ENCODE measurements at places on chromosomes 1 and 21. TPM values are rescaled to one million over a fixed set of nuclear protein-coding genes. Genes with fewer than 3 reads are reported as not detected.

The ACTA1 gene
- total RNA-seq = not detected

The EFCAB7 gene
- 11.2 TPM for total RNA-seq

The CA6 gene
- total RNA-seq = not detected

DNA sequence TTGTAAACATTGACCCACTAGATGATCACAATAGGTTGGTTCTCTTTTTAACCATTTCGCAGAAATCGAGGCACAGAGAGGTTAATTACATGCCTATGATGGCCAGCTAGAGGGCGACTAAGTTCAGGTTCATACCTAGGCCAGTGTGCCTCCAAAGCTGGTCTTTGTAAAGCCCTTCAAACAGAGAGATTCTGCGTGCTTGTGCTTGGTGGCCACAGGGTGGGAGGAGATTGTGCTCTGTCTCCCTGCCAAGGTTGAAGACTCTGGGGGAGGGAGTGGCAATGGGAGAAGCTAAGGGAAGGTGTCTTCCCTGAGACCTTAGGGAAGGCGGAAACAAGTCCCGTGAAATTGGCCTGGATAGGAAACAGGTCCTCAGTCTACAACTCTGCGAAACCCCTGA is 59.1 kb upstream of the RBM15 start:
- DNase-seq = no peak

- DNase-seq = no peak
Measured at GRCh38 chr1:193013707-193014106, 45.5 kb downstream of the UCHL5 start.

The OR2T11 gene
- total RNA-seq = 4.9 TPM

- DNase-seq = no peak
Measured at GRCh38 chr21:42031241-42031640, 21.1 kb upstream of the ZBTB21 start.

DNA sequence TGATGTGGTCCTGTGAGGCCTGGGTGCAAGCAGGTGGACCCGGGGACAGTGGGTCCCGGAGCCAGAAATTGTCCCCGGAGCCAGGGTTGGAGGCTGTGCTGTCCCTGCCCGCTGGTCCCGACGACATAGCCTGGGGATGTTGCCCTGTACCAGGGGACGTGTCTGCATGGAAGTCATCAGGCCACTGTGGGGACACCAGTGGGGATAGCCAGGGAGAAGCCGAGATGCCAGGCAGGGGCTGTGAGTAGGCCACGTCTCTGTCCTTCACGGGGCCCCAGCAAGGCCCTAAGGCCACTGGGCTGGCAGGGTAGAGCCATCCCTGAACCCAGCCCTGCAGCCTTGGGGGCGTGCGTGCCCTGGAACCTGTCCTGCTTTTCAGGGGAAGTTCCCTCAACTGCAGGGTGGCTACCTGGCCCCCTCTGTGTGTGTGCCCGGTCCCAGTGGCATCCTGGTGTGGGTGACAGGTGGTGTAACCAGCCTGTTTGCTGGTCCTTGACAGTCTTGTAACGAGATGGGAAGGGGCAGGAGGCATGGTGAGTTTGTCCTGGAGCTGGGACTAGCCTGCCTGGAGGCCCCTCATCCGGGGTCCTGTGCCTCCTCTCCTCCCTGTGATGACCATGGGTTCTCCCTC is 73.2 kb downstream of the OBSCN start:
- DNase-seq = no peak

DNA sequence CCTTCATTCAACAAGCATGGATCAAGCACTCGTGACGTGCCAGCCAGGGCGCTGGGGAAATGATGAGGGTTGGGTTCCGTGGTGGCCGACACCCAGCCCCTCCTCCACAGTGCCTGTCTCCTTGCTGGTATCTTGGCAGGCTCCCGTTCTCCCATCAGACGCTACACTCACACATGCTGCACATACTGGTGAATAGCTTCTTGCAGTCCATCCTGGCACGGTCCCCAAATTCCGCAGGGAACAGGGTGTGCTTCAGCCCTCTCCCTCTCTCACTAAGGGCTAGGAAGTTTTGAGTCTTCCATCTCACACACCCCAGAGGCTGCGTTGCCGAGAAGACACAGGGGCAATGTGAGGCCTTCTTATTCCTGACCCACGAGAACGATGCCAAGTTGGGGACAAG is 10.1 kb upstream of the MEF2D start:
- DNase-seq = no peak

The RHD gene
- total RNA-seq = not detected

The NUDT4B gene
- 2.4 TPM for total RNA-seq

DNA sequence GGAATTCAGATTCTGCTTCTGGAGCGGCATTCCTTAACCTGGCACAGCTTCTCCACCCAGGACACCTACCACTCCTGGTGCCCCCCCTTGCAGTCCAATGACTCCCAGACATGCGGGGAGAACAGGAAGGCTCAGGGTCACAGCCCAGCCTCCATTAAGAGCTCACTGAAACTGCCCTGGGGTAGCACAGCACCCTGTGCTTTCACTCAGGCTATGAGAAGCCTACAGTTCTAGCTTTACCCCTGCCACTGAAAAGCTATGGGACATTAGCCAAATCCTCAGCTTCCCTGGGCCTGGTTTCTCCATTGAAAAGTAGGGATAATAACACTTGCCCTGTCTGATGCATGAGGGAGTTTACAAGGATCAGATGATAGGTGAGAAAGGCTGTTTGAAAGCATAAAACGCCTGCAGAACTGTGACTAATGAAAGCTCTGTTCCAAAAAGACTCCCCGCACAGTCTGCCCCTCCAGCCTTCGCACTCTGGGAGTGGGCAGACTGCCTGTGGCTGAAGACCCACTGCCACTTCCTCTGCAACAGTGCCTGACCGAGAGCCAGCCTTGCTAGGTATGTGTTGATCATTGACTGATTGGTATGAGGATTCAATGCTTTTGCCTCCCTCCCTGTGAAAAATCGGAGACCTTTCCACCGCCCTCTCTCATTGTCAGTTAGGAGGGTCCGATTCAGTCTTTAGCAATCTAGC is 2.7 kb upstream of the CLDN19 start:
- DNase-seq = no peak

GRCh38 chr1:147541672-147542568 is 619 bp downstream of the BCL9 start:
- peak; percentile 19 for DNase-seq

GRCh38 chr1:145906954-145907753 is 2.7 kb downstream of the ITGA10 start:
- DNase-seq = no peak

The SORT1 gene
- total RNA-seq = 0.25 TPM

- no peak for DNase-seq
Measured at GRCh38 chr1:25054526-25055323, 124.6 kb upstream of the RUNX3 start.

The NEGR1 gene
- total RNA-seq = not detected

DNA sequence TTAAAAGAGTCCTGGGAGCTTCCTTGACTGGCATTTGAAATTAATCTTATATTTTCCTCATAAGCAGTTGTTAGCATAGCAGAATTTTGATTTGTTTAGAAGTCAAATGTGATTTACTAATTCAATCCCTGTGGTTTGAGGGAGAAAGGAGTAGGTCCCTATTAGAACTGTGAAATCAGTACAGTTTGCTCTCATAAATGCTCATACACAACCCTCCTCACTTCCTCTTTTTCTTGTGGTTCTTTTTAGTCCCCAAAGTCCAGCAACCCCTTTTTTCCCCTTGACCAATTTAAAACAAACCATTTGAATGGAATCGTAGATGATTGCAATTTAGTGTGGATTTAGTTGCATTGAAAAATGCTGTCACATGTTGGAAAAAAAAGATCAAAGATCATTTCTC is 9.2 kb upstream of the IFI44 start:
- no peak for DNase-seq

The PLA2G2D gene
- total RNA-seq = 1.7 TPM

GRCh38 chr1:109787211-109787844 is 23.6 kb upstream of the EPS8L3 start:
- DNase-seq = no peak

DNA sequence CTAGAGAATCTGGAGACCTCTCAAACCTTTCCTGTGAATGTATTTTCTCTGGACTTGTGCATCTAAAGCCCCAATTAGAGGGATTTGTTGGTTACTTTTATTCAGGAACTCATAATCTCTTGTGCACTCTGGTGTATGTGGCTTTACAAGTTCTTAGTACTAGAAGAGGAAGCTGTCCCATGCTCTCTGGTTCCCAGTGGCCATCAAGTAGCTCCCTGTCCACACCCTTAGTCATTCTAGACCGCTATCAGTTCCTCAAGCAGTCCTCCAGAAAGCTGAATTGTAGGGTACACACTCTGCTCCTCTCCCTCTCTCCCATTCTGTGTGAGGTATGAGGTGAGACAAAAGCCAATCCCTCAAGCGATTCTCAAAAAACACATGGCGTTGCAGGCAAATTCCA is 470.3 kb downstream of the PTPRC start:
- no peak for DNase-seq

GRCh38 chr1:193105821-193106177 is 585 bp upstream of the GLRX2 start:
- no peak for DNase-seq

The CFAP107 gene
- not detected for total RNA-seq

DNA sequence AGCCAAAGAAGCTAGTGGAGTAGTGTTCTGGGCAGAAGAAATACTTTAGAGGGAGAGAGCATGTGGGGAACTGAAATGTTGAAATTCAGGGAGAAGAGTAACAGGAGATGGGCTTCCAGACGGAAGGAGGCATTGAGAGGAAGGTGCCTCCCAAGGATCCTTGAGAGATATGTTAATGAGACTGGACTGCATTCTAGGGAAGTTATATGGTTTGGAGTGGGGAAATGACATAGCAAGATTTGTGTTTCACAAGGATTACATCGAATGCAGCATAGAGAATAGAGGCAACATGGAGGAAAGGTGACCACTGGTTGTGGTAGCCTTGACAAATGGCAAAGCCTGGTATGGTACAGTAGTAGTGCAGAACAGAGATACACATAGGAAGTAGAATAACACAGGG is 160.5 kb upstream of the HMCN1 start:
- no peak for DNase-seq

- DNase-seq = no peak
Measured at GRCh38 chr1:29410476-29410875, 174.2 kb downstream of the PTPRU start.

DNA sequence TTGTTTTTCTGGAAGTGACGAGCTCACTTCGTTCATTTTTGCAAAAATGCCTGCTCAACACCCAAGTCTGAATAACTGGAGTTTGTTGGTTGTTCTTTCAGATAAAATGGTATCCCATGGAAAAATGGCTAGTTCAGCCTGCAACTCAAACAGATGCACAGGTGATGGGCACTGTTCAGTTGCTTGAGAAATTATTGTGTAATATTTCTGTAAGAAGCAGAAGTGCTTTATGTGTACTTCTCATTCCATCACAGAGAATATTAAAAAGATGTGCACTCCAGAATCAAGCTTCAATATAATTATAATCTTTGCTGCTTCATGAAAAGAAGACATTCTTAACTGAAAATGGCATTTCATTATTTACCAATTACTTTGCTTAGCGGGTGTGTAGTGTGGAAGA is 9.1 kb downstream of the SYT2 start:
- DNase-seq = no peak

GRCh38 chr1:150008699-150009098 is 1.8 kb downstream of the OTUD7B start:
- no peak for DNase-seq

GRCh38 chr1:54014009-54014629 is 3.9 kb downstream of the LDLRAD1 start:
- DNase-seq = no peak

The CR1L gene
- total RNA-seq = not detected

GRCh38 chr1:92929461-92929860 is 31.8 kb downstream of the DIPK1A start:
- DNase-seq = no peak

The CASQ1 gene
- not detected for total RNA-seq

DNA sequence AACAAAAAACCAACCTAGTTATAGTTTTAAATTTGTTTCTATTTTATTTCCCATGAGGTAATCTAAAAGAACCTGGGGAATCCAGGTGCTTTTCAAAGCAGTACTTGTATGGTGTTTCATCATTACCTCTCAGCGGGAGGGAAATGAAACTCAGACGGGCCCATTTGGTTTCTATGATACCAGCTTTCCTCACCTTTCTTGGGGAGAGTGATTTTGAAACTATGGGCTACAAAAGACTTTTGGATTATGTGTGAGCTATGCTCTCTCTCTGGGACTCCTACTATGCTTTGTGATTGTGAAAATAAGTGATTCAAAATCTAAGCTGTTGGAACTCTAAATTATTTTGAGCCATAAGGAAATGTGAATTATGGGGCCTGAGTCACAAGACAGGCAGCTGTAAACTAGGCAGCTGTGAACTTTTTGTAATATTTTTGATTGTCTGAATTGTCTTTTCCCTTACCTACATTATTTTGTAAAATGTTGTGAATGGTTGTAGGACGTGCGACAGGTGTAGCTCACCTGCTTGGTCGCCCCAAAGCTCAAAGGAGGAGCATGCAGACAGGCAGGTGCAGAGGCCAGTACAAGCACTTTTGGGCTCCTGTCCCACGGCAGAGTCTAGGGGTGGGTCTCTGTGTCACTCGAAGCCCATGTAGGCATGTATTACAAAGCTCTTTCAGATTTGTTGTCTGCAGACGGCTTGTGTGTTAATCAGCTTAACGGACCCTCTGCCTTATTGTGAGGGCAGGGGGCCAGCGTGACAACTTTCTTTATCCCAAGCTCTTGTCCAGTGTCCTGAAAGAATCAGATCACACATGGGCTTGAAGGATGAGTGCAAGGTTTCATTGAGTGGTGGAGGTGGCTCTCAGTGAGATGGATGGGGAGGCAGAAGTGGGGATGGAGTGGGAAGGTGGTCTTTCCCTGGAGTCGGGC is 64.8 kb upstream of the BACH1 start:
- peak; percentile 81 for DNase-seq

DNA sequence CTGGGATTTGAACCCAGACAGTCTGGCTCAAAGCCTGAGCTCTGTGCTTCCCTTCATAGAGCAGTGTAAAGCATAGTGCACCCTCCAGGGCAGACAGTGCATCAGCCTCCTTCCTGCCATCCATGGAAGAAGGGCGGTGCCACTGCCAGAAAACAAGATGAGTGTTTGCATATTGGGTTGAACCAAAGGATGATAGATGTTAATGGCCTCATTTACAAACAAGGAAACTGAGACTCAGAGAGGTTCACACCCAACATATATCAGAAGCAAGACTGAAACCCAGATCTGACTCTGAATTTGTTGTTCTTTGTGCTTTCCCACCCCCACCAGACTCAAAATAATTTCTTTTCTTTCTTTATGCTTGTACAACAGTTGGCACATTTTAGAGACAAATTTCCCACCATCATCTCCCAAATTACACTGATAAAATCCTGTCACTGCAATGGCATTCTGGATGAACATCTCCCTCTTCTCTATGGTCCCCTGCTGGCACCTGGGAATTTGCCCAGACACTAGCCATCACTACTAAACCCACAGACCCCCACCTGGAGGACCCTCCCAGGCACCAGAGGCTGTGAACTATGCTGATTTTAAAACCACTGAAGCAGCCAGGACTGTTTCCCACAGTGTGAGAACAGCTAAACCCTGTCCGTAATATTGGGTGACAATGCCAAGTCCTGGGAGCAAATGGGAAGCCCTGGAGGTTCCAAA is 45.4 kb upstream of the MPZL1 start:
- no peak for DNase-seq

GRCh38 chr1:34983700-34984355 is 1.3 kb downstream of the TMEM35B start:
- DNase-seq = no peak

GRCh38 chr1:37657620-37658412 is 23.1 kb upstream of the RSPO1 start:
- DNase-seq = no peak

- DNase-seq = no peak
Measured at GRCh38 chr1:163250382-163250974, 47.8 kb upstream of the RGS5 start.

Measured in B cell (primary cell).